Stimulated activated CD4-positive, alpha-beta T cell treated with anti-CD3 and anti-CD28 coated beads, Interleukin-4, amount 100 ng/mL, for 48 hours (primary cell): ENCODE measurements at places on chromosomes 6 and 20.

GRCh38 chr6:69974193-69974592, 107.8 kb downstream of the COL19A1 start:
- no peak for DNase-seq

DNA sequence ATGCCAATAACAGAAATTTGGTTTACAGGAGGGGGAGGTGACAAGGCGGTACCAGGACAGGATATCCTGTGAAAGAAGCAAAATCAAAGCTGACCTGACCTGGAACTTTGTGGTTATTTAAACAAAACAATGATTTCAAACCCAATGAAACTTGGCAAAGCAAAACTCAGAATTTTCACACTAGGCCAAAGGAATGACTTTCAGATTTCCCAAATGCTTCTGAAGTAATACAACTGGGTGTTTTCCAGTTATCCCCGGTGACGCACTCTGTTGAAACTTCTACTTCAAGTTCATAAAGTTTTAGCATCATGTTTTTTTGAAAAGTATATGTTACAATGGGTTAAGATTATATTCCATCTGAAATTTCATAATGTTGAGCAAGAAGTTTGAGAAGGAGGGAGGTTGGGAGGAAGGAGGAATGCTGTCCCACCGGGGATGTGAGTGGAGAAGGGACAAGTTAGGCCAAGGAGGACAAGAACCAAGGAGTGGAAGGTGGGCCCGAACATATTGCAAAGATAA, 78.1 kb upstream of the TRAF3IP2 start:
- DNase-seq: no peak

DNA sequence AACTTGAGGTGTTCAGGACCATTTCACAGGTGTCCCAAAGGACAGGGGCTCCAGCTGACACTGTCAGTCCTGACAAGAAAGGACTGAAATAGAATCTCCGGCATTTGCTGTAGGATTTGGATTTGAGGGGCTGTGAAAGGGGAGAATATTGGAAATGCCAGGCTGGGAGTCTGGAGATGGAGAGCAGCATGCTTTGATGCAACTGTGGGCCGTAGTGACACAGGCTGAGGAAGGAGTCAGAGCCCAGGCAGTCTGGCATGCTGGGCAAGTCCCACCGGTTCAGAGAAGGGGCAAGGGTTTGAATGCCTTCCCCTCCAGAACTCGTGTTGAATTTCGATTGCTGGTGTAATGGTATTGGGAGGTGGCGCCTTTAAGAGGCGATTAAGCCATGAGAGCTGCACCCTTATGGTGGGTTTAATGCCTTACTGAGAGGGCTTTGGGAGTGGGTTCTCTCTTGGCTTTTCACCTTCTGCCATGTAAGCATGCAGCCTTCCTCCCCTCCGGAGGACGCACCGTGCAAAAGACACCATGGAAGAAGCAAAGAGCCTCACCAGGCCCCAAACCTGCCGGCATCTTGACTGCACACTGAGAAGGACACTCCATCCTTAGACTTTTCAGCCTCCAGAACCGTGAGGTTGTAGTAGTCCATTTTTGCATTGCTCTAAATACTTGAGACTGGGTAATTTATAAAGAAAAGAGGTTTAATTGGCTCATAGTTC, 9.4 kb upstream of the PYGB start:
- DNase-seq: no peak

DNA sequence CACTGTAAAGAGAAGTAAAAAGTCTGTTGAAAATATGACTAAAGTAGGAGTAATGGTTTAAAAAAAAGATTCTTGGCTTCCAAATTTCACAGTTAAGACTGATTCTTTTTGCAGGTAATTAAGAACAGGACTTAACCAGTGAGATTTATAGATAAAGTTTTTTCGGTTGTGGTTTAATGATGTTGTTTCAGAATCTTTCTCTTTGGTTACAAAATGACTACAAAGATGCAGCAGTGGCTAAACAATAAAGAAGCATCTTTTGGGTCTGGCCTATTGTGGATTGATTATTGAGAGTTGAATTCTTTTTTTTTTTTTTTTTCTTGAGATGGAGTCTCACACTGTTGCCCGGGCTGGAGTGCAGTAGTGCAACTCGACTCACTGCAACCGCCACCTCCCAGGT, 109.7 kb downstream of the AKAP7 start:
- DNase-seq: no peak

GRCh38 chr6:149094156-149094555, 223.4 kb upstream of the TAB2 start:
- DNase-seq: no peak

- DNase-seq: no peak
Measured at GRCh38 chr6:130115036-130115435, 96.7 kb downstream of the L3MBTL3 start.

DNA sequence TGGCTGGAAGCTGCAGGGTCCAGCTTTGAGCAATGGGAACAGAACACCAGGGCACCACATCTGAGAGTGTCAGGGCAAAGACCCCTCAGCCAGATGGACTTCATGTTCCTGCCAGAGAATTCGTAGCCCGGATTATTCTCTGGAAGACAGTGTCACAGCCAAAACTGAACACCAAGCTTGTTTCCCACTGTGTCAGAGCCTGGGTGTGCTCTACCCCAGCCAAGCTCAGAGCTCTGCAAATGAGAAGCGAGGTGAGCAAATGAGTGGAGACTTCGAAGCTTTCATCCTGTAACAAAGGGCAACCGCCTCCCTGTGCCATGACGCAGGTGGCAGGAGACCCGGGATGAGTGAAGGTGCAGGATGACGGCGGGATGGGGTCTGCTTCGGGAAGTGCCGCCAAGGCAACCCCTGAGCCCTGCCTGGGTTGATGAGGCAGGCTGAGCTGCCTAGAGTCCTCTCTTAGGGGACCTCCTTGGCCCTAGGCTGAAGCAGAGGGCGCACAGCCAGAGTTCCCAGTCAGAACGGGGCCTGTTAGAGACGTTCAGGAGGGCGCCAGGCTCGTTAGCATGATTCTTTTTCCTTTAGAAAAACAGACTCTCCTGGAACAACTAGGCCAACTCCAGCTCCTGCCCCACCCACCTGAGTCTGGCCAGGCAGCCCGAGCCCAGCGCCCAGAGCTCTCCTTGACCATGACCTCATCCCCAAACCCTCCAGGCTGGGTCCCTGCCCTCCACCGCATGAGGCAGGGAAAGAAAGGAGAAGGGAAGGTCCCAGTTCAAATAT, 187.7 kb downstream of the SOD2 start:
- no peak for DNase-seq

GRCh38 chr6:21164768-21165326, 428.7 kb upstream of the SOX4 start:
- DNase-seq: no peak
